ENCODE measurements at places on chromosomes 5 and 9.

- no peak for DNase-seq
These were observed 28.6 kb upstream of the GTF2H2C start for GRCh38 chr5:69531406-69531801.

GRCh38 chr9:81787747-81788632, 98.6 kb upstream of the TLE1 start:
- no peak for DNase-seq

- no peak for DNase-seq
These were observed 9.1 kb downstream of the SYK start for GRCh38 chr9:90810691-90811090.

DNA sequence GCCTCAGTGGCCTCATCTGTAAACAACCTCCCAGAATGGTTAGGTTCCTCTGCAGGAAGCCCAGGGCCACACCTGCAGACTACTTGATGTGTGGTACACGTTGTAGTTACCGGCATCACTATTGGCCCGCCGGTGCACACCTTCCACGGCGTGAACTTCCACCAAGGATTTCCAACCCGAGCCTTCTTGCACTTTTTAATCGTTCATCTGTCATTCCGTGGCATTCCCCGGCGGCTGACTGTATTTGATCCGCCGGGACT, 5.3 kb upstream of the TRIM41 start:
- DNase-seq, result no peak

DNA sequence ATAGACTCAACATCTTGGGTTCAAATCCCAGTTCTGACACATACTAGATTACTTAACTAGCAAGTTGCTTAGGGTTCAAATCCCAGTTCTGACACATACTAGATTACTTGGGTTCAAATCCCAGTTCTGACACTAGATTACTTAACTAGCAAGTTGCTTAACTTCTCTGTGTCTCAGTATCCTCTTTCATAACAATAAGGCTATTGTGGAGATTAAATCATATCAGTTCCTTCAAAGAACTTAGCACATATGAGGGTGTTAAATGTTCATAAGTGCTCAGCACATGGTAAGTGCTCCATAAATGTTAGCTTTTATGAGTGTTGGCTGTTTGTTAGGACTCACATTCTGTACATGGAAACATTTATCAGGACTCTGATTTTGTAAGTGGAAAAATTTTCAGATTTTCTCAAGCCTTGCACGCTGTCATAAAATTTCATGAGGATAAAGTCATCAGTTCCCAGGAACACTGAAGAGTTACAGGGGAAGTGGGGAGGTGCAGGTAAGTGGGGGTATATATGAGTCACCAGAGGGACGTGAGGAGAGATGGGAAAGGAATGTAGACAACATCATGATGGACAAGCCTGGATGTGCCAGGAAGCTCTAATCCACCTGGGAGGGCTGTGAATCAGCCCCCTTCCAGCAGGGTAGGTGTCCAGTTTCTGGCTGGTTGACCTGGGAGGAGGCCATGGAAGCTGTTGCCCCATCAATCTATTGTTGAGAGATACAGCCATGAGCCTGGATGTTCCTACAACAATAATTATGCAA, 532.2 kb upstream of the WWC1 start:
- no peak for DNase-seq

GRCh38 chr9:92650296-92650695, 19.6 kb downstream of the IPPK start:
- DNase-seq, result no peak

DNA sequence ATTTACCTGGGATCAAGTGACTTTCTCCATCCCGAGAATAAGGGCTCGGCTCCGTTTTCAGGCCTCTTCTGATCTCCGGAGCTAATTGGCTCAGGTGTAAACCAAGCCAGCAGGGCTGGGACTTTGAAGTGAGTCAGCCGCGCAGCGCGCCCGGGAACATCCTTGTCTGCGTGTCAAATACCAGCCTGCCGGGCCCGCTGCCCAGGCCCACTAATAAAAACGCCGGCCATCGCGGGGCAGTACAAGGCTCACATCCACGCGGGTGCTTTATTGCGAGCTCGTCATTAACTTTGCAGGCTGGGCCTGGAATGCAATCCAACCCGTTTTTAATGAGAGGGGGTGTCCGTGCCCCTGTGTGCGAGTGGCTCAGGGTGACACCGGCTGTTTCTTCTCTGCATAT, 416.8 kb downstream of the IRX2 start:
- DNase-seq, result peak; percentile 17

DNA sequence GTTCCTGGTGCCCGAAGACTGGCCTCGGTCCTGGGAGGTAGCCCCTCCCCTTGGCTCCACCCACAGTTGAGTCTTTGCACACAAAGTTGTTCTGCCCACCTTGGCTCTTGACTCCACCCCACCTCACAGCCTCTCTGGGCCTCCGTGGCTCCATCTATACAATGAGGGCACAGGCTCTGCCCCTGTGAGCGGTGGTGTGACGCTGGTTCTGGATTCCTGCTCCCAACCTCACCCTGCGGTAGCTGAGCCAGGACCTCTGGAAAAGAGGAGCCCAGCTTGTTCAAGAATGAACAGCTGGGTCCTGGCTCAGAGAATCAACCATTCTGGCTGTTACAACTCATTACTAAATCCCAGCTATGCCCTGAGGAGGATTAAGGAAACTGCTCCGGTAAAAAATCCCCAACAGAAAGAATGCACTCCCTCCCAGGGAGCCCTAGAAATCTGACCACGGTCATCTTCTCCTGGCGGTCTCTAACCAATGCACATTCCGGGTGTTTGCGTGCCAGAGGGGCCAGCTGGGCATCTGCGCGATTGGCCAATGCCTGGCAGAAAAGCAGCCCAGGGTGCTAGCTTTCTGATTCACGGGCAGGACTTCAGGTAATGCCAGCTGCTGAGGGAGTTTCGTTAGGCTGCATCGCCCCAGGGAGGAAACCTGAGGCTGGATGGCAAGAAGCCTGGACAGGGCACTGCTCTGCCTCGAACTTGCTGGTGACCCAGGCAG, 9.9 kb upstream of the GRHPR start:
- DNase-seq, result no peak

GRCh38 chr9:73135394-73135793, 16.3 kb upstream of the ANXA1 start:
- no peak for DNase-seq

- DNase-seq, result no peak
These were observed 22.2 kb downstream of the MROH2B start for GRCh38 chr5:41048986-41049385.

- DNase-seq, result no peak
These were observed 2.0 kb downstream of the PROP1 start for GRCh38 chr5:177994063-177994462.

DNA sequence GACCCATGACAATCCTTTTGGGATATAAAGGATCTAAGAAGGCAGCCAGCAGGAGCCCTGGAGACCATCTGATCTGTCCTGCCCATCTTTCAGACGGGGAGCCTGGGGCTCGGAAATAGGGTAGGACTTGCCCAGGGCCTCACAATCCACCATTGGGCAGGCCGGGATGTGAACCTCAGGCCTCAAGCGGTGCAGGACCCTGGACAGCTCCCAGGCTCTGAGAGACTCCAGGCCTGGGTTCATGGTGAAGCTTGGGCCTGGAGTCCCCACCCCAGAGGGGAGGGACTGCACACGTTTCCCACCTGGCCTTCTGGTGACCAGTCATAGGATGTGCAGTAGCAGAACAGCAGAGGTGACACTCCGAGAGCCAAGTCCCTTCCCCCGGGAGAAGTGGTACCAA, 36.6 kb upstream of the RAPGEF1 start:
- no peak for DNase-seq

DNA sequence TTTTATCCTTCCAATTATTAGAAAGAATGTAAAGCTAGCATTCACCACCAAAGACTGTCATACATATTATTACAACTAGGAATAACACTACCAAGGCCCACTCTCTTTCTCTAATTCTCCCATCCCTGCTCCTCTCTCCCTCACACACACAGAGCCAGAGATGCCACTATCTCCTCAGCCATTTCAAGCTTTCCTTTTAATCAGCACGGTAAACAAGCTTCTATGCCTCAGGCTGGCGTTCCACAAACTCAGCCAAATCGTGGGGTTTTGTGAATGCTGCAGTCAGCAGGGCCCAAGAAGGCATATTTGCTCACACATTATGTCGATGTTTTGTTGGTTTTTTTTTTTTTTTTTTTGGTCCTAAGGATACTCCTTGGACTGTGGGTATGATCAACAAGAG, 979.9 kb upstream of the DMAC1 start:
- DNase-seq, result no peak

DNA sequence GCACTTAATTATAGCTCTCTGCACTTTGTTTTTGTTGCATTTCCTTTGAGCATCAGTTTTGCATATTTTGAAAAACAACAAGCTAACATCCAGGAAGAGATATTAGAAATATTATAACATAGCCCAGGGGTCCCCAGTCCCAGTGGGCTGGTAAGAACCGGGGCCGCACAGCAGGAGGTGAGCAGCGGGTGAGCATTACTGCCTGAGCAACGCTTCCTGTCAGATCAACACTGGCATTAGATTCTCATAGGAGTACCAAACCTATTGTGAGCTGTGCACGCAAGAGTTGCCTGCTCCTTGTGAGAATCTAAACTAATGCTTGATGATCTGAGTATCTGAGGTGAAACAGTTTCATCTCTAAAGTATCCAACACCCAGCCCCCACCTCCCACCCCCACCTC, 675.9 kb upstream of the ZNF608 start:
- DNase-seq, result no peak

DNA sequence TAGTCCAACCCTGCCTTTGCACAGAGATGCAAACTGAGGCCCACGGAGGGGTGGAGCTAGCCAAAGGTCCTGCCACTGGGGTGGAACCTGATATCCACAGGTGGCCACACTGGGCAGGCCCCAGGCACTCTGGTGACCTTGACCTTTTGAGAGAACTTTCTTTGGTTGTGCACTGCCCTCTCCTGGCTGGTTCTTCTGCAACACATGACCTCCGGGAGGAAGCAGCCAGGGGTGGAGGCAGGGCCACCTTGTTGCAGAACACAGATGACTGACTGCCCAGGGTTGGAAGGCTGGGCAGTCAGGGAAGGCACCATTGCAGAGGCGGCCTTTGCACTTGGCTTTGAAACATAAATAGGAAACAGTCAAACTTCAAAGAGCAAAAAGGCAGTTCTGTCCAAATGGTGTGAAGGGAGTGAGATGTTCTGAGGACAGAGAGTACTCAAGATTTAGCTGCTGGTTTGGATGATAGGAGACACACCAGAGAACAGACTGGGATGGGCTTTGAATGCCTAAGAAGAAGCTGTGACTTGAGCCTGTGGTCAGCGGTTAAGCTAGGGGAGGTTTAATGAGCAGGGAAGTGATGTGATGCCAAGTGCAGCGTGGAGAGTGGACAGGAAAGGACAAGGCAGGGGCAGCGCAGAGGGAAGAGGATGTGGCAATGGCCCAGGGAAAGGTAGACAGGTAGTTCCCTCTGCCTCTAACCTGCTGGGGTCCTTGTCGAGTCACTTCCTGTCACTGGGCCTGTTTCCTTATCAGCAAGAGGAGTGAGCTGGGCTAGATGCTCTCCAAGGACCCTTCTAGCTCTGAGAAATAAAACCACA, 6.8 kb upstream of the TCOF1 start:
- DNase-seq, result no peak

GRCh38 chr5:14503017-14503680, 78.4 kb upstream of the OTULINL start:
- no peak for DNase-seq

GRCh38 chr5:13143214-13143613, 801.3 kb downstream of the DNAH5 start:
- no peak for DNase-seq

GRCh38 chr5:106127985-106128384, 1542.8 kb downstream of the EFNA5 start:
- no peak for DNase-seq

- DNase-seq, result no peak
These were observed 20.5 kb downstream of the RUSC2 start for GRCh38 chr9:35510383-35510753.

DNA sequence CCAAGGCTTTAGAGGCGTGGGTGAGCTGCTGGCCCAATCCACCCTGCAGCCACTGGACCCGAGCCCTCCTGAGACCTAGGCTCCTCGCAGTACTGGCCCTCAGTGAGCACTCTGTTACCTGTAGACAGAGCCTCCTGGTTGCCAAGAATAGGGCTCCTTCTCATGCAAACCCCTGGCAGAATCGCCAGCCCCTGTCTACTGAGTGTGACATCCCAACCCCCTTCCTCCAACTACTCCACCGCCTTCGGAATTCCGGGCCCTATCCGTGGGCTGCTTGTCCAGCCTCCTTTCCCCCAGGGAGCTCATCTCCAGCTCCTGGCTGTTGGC, 23.8 kb upstream of the COL5A1 start:
- no peak for DNase-seq

- no peak for DNase-seq
These were observed 325.6 kb downstream of the DEPDC1B start for GRCh38 chr5:60374409-60374808.

DNA sequence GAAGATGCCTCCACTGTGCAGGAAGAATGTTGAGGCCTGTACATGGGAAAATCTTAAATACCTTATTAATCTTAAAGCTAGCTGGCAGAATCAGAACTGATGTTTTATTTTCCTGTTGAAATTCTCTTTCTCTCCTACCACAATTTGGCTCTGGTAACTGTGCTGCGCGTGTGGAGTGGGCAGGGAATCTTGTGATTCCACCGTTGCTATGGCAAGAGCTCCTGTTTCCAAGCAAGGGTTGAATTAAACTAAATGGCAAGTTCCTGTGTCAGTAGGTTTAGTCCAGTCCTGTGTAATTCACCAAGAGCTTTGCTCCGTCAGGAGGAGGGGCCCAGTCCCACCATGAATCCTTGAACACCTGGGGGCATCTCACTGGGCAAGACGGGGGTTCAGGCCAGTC, 36.4 kb downstream of the NXNL2 start:
- no peak for DNase-seq

DNA sequence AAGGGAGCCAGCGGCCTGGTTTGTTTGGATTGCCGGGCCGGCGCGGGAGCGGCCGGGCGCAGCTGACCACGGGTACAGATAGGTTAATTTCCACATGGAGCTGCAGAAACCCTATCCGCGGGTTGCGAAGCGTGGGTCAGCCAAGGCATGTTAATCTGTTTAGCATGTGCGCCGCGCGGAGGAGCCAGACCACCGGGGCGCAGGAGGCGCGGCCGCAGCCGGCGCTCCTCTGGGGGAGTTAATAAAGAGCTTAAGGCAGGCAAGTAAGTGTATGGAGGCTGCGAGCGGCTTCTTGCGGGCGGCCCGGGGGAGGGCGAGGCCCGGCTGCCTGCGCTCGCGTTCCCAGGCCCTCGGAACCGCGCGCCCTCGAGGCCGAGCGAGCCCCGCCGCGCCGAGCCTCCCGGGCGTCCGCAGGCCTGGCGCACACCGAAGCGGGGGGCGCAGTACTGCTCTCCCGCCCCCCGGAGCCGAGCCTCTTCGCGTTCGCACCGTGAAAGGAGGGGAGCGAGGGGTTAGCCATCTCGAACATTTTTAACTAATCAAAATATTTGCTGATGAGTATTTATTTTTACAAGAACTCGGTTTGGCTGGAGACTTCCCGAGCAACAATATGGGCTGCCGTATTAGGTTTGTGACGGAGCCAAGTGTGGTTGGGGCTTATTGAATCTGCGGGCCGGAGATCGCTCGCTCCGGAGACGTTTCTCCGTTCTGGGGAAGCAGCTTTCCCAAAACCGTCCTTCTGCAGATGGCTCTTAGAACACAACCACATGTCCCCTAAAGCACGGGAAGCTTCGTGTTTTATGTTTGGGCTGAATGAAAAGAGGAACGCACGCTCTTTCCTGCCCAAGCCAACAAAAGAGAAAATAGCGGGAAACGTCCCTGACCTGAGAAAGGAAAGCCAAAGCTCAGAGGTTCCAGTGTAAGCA, 28.8 kb downstream of the FOXD1 start:
- DNase-seq, result no peak

- DNase-seq, result no peak
These were observed 479.7 kb downstream of the MAN2A1 start for GRCh38 chr5:110169461-110169860.

GRCh38 chr5:102818934-102819333, 63.8 kb downstream of the PAM start:
- DNase-seq, result no peak
